ENCODE measurements at places on chromosomes 12 and 14. TPM values are rescaled to one million over a fixed set of nuclear protein-coding genes. Genes with fewer than 3 reads are reported as not detected.
A peak's percentile ranks its signal among the peaks of the same experiment; 100 is the strongest.

DNA sequence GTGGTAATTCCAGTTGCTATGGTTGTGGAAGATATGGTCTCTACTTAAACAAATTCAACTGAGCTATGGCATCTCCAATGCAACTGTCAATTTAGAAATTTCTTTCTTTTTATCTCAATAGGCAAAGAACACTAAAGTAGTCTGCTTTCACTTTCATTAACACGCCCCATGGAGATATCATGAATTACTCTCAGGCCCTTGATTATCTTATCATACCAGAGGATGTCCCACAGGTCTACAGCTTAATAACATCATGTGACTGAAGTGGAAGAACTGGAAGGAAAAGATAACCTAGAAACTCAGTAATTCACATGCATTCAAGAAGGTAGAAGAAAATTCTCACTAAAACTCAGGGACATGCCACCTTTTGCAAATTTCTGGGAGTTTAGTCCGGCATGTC lies 114.3 kb downstream of the FLRT2 start:
- no peaks in the 10 kb centered on the region for H3K4me1 ChIP-seq
- no peak overlapping the region for H3K27ac ChIP-seq
- no peaks in the 10 kb centered on the region for H3K27me3 ChIP-seq
- no peak for DNase-seq
- no peak overlapping the region for H3K4me3 ChIP-seq

DNA sequence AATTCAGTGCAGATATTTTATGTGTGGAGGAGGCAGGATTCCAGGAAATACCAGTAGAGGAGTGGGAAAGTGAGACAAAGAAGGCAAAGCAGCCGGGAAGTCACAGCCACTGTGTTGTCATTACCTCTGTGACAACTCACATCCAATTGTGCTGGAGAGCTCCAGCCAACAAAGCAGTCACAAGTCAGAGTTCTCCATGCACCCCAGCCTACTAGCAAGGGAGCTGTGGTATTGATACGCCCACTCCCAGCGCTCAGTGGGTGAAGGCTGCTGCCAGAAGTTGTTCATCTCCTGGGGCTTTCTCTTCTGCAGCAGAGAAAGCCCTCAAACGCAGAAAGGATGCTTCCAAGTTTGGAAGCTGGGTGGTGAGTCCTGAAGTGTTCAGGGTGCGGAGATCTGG lies 93.9 kb downstream of the DICER1 start:
- no peak overlapping the region for H3K27ac ChIP-seq
- H3K4me1 ChIP-seq, result no peaks in the 10 kb centered on the region
- no peak for DNase-seq
- H3K27me3 ChIP-seq, result no peaks in the 10 kb centered on the region
- no peak overlapping the region for H3K4me3 ChIP-seq

TAS2R7 gene
- not detected for total RNA-seq

OVCH1 gene
- not detected for total RNA-seq

GRCh38 chr14:22560662-22561365 lies 28.2 kb downstream of the DAD1 start:
- H3K36me3 ChIP-seq, result no peaks in the 10 kb centered on the region
- DNase-seq, result no peak
- H3K27ac ChIP-seq, result no peak overlapping the region

- no peaks in the 10 kb centered on the region for H3K27me3 ChIP-seq
- H3K4me3 ChIP-seq, result no peak overlapping the region
Observed at GRCh38 chr12:50070314-50071060, 13.1 kb downstream of the ASIC1 start.

- peak overlapping the region; percentile 70 for H3K4me3 ChIP-seq
- H3K27me3 ChIP-seq, result no peaks in the 10 kb centered on the region
- DNase-seq, result no peak
- H3K27ac ChIP-seq, result peak overlapping the region; percentile 81
Observed at GRCh38 chr14:74018174-74018585, 908 bp downstream of the ENTPD5 start.

TMEM132C gene
- 13.2 TPM for total RNA-seq

DNA sequence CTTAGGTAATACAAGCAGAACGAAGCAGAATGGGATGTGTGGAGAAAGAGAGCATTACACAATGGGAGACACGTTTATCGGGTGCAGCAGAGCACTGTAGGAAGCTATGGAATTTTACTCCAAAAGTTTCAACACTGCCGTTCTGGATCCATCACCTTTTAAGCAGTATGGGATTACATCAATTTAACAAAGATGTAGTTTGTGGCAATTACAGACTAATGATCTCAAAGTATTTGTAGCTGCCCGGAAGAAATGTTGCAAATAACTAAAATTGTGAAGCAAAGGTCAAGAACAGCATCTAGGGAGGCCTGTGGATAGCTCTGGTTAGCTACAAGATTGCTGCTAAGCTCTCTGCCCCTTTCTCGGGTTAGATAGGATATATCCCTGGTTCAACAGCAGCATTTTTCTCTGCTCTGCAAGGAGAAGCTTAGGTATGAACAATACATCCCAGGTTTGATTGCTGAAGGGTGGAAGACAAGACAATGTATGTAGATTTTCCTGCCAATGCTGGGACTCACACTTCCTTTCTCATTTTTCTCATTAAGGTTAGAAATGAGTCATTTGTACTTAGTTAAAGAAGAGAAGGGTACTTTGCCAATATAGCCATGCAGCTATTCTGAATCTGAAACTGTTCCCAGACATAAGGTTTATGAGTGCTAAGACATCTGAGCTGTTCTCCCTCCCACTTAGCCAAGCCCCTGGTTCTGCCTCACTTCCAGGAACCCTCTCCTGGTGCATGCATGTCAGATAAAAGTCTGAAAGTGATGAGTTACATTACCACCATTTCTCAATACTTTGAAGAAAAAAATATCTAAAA lies 75.0 kb upstream of the HIF1A start:
- H3K27me3 ChIP-seq, result no peaks in the 10 kb centered on the region
- no peak overlapping the region for H3K27ac ChIP-seq
- peak; percentile 53 for DNase-seq
- H3K4me1 ChIP-seq, result peaks cover 5% of the 10 kb centered on the region
- H3K36me3 ChIP-seq, result no peaks in the 10 kb centered on the region

DNA sequence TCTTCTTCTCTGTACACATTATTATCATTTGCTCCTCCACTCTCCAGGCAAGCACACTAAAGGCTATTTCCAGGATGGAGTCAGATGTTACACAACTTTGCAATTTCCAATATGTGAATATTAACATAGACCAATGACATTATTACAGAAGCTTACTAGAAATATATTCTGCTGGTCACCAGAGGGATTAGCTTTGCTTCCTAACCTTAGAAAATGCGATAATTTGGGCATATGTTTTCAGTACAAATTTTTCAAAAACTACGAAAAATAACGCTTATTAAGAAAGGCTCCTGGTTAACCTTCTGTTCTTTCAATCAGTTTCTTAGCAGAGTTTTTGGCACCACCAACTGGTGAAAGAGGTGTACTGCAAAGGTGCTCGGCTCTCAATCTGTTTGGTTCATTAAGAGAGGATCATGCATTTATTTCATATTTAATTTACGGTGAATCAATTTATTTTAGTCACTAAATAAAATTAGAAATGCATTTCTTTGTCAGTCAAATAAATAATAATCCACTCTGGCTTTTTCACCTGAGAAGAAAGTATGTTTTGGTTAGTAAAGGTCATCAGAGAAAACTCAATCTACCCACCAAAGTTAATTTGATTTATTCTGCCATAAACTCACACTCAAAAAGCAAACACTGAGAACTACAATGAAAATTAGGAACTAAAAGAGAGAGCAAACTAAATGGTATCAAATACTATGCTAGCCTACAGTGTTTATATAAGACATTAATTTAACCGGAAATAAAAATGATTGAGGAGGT lies 39.2 kb downstream of the EFCAB11 start:
- H3K4me3 ChIP-seq, result no peak overlapping the region
- peak; percentile 44 for DNase-seq
- no peaks in the 10 kb centered on the region for H3K36me3 ChIP-seq
- peaks cover 6% of the 10 kb centered on the region for H3K4me1 ChIP-seq
- H3K27me3 ChIP-seq, result no peaks in the 10 kb centered on the region

DNA sequence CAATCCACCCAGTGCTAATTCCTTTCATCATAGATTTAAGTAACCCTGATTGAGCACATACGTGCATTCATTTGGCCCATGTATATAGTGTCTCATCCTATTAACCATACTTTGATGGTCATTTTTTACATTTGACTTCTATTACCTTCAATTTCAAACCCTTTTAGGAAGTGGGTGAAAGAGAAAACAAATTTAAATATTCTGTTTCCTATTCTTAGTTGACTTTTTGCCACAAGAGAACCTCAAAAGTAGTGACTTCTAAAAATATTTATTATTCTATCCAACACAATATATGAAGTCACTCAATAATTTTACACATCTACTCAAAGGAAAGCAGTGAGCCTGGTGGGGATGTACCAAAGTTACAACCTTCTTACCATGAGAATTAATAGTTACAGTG lies 164.9 kb downstream of the CEP128 start:
- H3K27ac ChIP-seq, result no peak overlapping the region
- H3K27me3 ChIP-seq, result no peaks in the 10 kb centered on the region
- H3K36me3 ChIP-seq, result no peaks in the 10 kb centered on the region
- no peaks in the 10 kb centered on the region for H3K4me1 ChIP-seq

All from ovary (tissue), 10 donors.